ENCODE measurements at places on chromosomes 3 and 15.

DNA sequence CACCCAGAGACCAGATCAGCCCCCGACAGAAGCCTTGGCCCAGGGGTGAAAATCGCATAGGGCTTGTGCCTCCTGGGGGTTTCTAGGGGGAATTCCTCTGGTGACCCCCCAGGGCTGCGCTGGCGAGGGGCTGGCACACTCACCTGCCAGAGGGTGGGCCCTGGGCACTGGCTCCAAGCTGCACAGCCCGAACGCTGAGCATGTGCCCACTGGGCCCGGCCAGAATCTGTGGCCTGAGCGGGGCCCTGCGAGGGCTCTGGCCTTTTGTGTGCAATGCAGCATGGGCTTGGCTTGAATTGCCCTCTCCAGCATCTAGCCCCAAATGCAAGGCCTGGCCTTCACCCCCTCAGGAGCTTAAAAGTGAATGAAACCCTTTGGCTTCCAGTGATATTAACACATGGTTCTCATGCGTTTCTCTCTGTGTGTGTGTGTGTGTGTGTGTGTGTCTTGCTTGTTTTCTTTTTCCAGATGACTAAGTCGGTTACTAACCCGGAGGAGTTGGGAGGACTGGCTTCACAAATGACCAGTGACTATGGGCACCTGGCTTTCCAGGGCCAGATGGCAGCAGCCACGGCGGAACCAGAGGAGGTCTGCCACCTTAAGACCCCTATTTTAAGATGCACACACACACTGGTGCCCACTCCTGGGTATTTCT is 259.1 kb upstream of the TPM1 start:
- peak; percentile 62 for DNase-seq

- no peak for DNase-seq
Observed at GRCh38 chr15:89396723-89397652, 62.4 kb upstream of the POLG start.

GRCh38 chr15:26864664-26865191 is 2.1 kb upstream of the GABRA5 start:
- DNase-seq, result no peak

DNA sequence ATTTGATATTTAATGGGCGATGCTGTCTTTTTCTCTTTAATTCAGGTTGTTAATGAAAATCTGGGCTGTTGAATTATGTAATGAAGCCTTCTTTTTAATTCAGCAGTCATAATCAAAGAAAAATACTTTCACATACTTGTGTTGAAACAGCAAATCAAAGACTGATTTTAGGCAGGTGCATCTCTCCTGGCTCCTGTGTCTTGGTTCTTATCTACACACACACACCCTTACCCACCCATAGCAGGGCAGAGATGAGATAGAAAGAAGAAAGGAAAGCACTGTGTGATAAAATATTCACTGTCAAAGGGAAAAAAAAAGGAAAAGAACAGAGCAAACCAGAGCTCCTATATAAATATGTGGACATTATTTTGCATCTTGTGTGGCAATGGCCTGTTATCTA is 130.6 kb upstream of the CGNL1 start:
- no peak for DNase-seq

GRCh38 chr3:129121792-129122411 is at the start of gene RAB43:
Gene RAB43 (minus strand): TSS chr3:129121804. CDS start chr3:129121489, 315 bp downstream.
- DNase-seq, result peak; percentile 73

DNA sequence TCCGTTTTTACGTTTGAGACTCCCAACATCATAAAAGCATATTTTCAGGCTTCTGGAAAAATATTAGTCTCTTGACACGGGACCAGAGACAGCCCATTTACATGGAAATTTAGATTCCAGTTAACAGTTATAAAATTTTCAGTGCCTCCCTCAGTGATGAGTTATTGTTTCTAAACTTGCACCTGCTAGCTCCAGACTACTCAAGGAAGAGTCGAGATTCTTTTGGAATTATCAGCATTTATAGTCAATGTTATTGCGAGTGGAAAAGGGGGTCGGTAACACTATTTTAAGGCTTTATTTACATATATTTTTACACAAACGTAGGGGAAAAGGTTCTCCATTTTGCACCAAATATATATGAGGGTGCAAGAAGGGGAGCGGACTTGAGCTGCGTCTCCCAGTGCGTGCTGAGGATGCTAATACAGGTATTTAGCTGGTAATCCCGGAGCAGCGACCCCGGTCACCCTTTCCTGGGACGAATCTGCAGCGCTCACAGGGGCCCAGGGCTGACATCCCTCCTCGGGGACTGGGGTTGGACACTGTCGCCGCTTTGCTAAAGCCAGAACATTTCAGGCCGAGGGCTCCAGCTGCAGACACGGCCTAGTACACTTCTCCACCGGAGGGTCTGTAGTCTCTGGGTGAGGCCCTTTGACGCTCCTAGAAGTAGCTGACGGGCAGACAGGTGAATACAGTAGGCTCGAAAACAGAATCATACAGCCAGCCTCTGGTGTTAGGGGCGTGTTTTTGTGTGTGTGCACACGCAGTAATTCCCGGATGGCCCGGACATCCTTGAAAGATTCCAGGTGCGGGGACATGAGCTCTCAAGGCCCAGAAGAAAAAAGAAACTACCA is 729 bp upstream of the ZBTB11 start:
- DNase-seq, result no peak

GRCh38 chr3:33392703-33393125 is 47.5 kb downstream of the UBP1 start:
- peak; percentile 66 for DNase-seq

DNA sequence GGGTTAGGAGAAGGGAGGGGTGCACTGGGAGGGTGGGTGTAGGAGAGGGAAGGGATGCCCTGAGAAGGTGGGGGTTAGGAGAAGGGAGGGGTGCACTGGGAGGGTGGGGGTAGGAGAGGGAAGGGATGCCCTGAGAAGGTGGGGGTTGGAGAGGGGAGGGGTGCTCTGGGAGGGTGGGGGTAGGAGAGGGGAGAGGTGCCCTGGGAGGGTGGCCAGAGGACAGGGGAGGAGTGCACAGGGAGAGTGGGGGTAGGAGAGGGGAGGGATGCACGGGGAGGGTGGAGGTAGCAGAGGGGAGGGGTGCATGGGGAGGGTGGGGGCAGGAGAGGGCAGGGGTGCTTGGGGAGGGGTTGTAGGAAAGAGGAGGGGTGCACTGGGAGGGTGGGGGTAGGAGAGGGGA is 3.2 kb downstream of the TM4SF19 start:
- no peak for DNase-seq

- no peak for DNase-seq
Observed at GRCh38 chr3:178146406-178146831, 389.8 kb upstream of the KCNMB2 start.

DNA sequence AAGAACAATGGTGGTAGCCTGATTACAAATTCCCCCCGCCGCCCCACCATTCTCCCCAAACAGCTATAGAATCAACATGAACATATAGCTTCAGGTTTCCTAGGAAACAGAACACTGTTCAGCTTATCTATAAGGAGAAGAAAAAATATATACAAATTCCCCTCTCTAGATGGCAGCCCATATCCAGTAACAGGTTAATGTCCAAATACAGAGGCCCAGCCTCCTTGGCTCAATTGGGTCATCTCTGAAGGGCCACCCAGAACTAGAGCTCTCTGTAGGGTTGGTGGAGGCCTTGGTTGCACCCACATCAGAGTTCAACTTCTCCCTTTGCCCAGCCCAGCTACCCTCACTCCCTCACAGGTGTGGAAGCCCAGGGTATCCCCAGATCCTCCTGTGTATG is 91.5 kb upstream of the ADAMTS17 start:
- peak; percentile 18 for DNase-seq

DNA sequence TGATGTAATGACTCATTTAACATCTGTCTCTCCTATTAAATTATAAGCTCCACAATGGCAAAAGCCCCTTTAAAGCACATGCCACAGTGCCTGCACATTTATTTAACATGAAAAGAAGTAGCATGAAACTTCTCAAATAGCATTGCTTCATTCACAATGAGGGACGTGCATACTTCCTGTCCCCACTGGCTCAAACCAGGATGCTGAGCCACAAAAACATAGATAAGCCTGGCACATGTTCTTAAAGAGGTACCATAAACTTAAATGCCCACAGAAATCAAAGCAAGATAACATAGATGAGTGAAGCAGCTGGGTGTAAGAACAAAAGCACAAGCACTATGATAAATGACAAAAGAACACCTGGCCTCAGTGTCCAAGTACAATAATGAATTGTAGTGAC is 3.8 kb downstream of the TP53BP1 start:
- DNase-seq, result no peak

DNA sequence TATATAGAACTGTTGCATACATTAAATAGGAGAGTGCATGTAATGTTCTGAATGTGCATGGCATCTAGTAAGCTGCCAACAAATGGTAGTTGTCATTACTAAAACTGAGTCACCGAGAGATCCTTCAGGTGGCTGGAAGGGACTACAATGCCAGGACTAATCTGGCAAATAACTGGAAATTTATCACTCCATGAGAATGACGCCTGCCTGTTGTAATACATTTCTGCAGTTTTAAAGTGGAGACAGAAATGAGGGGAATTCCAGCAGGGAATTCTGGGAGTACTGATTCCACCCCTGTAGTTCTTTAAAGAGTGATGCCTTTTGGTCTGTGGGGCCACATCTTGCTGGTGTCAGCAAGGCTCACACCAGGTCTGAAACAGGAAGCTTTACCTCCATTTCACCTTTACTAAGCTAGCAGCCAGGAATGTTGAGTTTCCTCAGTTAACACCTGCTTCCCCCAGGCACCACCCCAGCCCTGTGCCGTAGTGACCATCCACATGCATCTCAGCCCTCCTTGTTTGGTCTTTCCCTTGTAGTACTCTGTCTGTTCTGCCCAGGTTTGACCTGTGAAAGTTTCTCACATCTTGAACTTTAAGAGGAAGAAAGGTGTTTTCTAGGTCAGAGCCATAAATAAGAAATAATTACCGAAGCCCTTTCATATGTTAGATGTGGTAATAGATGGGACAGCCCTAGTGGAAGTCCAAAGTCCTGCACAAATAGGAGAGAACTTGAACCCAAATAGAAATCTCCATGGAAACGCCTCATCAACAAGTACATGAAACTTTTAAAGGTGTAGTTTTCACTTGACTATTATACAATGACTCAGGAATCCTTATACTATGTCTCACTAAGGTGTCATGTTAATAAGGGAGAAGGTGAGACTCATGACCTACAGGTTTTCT is 56.7 kb upstream of the LMOD3 start:
- DNase-seq, result peak; percentile 29

DNA sequence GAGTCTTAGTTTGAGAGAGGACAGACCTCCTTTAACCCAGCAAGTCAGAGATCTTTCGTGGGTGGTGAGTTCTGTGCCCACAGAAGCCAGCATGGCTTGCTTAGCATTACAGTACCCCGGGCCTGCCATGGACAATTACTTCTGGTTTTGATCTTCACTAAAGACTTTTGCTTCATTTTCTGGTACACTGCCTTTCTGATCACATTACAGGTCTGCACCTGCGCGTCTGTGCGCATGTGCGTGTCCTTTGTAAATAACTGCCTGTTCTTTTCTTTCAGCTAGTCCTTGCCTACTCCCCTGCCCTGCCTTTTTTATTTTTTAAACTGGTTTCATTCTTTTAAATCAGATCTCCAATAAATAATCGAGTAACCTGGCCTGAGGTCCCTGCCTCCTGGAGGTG is 57.1 kb upstream of the CMTM8 start:
- no peak for DNase-seq

GRCh38 chr3:34185301-34185700 is 386.9 kb downstream of the PDCD6IP start:
- no peak for DNase-seq

- DNase-seq, result no peak
Observed at GRCh38 chr3:126618760-126619159, 36.2 kb downstream of the TXNRD3 start.

DNA sequence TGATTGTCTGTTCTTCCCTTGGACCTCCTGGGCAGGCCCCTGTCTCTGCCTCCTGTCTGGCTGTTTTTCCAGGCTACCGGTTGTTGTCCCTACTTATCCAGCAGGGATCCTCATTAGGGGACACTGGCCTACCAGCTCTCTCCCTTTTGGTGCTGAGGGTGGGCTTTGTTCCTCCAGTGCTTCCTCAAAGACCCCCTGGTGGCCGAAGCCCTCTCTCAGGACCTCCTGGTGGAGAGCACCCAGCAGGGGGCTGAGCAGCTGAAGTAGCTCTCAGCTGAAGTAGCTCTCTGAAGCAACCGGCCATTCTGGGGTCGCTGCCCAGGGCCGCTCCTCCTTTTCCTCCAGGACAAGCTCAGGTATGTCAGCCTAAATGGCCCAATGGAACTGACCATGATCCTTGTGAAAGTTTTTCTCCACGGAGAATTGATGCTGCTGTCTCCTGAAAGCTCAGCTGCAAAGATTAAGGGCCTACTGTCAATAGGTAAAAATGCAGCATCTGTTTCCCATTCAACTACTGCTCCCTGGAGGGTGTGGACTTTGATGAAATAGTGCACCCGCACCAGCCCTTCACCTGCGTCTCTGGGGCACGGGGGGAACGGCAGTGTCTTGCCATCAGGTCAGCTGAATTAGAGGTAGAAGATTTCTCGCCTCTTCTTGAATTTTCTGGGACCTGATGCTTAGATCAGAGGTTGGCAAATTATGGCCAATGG is 27.6 kb downstream of the ARNT2 start:
- DNase-seq, result no peak

DNA sequence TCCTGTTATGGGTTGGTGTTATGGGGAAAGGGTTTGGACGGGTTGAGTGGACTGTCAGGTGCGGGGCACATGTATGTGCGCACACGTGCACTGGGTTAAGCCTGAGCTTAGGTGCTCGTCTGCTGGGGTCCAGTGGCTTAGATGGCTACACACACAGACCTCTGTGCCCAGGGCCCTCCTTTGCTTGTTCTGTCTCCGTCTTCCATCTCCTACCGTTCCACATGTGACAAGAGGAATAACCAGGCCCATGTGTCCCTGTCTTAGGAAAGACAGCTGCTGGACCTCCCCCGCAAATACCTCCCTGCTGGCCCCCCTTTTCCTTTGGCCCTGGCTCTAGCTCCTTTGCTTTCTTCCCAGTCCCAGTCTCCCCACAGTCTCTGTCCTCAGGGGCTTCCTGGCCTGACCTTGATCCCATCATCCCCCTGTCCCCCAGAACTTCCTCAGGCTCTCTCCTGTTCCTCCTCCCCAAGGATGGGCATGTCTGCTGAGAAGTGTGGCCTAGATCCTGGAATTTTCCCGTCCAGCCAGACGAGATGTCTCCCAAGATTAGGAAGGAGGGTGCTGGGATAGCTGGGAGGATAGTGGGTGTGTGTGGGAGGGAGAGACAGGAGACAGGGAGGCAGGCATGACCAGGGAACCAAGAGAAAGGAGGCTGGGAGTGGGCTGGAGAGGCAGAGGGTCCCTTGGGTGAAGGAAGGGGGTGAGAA is 797 bp upstream of the THPO start:
- no peak for DNase-seq

DNA sequence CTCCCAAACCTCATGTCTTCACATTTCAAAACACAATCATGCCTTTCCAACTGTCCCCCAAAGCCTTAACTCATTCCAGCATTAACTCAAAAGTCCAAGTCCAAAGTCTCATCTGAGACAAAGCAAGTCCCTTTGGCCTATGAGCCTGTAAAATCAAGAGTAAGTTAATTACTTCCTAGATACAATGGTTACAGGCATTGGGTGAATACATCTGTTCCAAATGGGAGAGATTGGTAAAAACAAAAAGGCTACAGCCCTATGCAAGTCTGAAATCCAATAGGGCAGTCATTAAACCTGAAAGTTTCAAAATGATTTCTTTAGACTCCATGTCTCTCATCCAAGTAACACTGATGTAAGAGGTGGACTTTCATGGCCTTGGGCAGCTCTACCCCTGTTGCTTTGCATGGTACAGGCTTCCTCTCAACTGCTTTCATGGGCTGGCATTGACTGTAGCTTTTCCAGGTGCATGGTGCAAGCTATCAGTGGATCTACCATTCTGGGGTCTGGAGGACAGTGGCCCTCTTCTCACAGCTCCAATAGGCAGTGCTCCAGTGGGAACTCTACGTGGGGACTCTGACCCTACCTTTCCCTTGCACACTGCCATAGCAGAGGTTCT is 55.0 kb upstream of the PLSCR4 start:
- DNase-seq, result no peak
